ENCODE measurements at places on chromosomes 5 and 9.

DNA sequence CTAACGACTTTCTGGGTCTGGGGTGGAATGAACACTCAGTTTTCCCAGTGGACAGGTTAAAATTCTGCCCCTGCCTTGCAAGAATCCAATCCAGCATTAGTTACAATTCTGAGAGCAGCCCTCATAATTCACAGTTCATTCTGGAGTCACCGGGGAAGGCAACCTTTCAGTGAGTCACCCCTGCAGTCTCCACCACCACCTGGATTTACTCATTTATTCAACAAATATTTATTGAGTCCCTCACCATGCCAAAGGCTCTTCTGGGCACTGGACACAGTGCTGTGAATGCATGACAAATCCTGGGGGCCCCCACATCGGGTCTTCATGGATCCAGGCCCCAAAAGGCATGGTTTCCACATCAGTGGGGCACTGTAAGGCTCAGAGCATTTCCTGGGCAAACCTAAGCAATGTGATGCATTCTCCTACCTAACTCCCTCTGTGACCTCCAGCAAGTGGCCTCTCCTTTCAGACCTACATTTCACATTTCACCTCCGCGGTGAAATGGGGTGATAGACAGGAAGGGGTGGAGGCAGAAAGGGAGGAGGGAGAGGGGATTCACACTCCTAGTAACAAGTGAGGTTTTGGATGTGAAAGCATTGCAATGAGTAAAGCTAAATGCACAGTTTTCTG, 6.4 kb upstream of the MSX2 start:
- no peak for DNase-seq

- no peak for DNase-seq
Measured at GRCh38 chr5:13250464-13251291, 693.8 kb downstream of the DNAH5 start.

DNA sequence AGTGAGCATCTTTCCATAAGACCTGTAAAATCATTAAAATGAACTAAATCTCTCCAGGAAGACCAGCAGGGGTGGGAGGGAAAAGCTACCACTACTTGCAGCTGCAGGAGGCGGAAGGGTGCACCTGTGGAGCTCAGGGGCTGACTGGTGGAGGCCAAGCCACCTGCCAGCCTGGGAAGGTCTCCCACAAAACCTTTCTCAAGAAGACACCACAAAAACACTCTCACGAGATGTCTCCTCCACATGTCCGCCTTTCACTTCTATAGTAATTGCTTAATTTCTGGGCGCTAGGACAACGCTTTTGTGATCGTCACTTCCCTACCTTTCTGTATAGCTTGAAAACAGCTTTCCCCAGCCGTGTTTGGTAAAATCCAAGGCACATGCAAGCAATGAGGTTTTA, 114.4 kb downstream of the ROR2 start:
- DNase-seq = no peak

DNA sequence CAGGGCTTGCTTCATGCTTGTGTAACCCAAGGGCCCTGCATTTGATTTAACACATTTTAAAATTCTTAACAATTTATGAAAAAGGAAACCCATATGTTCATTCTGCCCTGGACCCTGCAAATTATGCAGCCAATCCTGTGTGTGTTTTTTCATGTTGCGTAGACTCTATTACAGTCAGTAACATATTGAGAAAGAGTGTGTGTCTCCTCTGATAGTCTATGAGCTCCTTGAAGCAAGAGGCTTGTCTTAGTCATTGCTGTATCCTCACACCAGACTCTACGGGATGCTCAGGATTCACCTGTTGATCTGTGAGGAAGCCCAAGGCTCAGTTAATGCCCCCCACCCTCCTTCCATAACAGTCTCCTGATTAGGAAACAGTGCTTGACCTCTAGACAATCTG, 177.3 kb upstream of the DMAC1 start:
- no peak for DNase-seq

Measured in COR-L47 (cell line).